CD8-positive, alpha-beta memory T cell (primary cell): ENCODE measurements at places on chromosomes 3 and 15. TPM values are rescaled to one million over a fixed set of nuclear protein-coding genes. Genes with fewer than 3 reads are reported as not detected.

DNA sequence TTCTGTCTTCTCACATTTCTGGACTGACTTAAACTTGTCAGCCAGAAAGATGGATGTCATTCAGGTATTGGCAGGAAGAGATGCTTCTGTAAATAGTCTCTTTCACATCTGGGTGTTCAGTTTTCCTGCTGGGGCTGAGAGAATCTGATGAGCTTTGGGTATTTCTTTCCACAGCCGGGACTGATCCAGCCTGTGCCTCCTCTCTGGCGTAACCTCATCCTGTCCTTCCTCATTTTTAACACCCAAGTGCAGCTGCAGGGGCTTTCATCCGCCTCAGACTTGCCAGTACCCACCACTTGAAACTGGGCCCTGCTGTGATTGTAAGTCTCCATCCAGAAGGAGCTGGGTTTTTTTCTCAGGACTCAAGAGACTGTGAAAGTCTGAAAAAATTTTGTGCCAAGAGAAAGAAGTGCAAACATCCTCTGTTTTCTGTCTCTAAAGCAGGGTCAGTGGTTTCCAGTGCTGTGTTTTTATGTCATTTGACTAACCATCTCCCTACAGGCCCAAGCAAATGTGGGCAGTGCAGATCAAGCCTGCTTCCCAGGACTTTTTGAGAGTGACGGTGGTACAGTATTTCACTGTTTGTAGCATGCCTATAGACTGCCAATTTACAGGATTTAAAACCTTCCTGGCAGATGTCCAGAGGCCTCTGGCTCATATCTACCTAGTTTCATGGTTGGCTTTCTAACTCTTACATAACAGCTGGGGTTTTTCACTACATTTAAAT, 342.7 kb downstream of the PTPRG start:
- no peaks in the 10 kb centered on the region for H3K4me1 ChIP-seq
- H3K27me3 ChIP-seq = no peaks in the 10 kb centered on the region
- H3K27ac ChIP-seq = no peak overlapping the region

DNA sequence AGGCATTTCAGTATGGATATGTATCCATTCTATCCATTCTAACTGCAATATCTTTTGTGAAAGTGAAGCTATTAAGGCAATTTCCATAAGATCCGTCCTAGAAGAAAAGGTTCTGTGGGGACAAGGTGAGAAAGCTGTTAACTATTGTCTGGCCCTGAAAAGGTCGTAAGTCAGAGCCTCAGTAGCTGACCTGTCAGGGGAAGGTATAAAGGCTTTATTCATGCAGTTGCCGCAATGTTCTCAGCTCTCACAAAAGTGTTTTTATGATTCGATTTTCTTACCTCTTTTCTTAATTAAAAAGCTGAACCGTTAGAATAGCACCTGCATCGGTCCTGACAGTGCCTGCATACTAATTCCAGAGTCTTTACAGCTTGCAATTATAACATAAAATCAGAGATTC, 24.7 kb downstream of the ZIC4 start:
- H3K27me3 ChIP-seq = peaks cover 6% of the 10 kb centered on the region
- no peak for DNase-seq
- no peak overlapping the region for H3K4me3 ChIP-seq
- H3K36me3 ChIP-seq = no peaks in the 10 kb centered on the region
- no peak overlapping the region for H3K27ac ChIP-seq

DNA sequence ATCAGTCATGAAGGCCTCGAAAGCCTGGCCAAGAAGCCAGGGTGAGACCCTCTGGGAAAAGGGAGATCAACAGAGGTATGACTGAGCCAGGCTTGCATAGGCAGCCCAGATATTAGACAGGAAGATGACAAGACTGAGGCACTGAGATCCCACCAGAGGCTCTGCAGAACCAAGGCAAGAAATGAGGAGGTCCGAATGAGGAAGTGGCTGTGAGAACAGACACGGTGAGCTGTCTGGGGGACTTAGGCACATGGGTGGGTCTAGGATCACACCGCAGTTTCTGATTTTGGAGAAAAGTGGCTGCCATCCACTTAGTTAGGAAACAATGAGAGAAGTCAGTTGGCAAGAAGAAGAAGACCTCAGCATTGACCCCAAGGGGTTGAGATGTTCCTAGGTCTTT, 31.5 kb upstream of the PRSS50 start:
- no peak overlapping the region for H3K27ac ChIP-seq
- no peaks in the 10 kb centered on the region for H3K4me1 ChIP-seq
- no peak overlapping the region for H3K4me3 ChIP-seq
- DNase-seq = no peak
- no peaks in the 10 kb centered on the region for H3K27me3 ChIP-seq
- H3K36me3 ChIP-seq = no peaks in the 10 kb centered on the region

DNA sequence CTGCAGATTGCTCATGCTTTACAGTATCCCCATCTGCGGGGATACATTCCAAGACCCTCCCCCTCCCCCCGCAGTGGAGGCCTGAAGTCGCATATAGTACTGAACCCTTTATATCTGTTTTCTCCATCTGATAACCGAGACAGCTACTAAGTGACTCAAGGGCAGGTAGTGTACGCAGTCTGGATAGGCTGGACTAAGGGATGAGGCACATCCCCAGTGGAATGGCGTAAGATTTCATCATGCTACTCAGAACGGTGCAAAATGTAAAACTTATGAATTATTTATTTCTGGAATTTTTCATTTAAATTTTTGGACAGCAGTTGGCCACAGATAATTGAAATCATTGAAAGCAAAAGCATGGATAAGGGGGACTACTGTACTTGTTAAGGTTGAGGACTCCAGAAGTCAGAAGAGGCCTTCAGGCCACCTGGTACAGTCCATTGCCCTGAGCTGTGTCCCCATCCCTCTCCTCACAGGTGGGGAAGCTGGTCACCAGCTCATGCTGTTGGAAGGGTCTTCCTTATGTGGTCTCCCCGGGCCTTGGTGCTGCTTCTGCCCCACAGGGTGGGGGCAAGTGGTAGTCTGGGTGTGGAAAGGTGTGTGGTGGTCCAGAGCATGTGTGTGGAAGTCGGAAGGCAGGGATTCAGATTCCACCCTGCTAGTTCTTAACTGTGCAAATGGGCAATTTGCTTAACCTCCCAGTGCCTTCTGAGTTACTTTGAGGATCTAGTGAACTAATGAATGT, 72.0 kb downstream of the HCN4 start:
- H3K36me3 ChIP-seq = no peaks in the 10 kb centered on the region
- no peaks in the 10 kb centered on the region for H3K27me3 ChIP-seq
- no peak overlapping the region for H3K4me3 ChIP-seq
- no peak overlapping the region for H3K27ac ChIP-seq
- H3K4me1 ChIP-seq = no peaks in the 10 kb centered on the region

GRCh38 chr15:35060591-35060990, 24.5 kb downstream of the NANOGP8 start:
- H3K27me3 ChIP-seq = no peaks in the 10 kb centered on the region
- DNase-seq = no peak
- H3K4me3 ChIP-seq = no peak overlapping the region

DNA sequence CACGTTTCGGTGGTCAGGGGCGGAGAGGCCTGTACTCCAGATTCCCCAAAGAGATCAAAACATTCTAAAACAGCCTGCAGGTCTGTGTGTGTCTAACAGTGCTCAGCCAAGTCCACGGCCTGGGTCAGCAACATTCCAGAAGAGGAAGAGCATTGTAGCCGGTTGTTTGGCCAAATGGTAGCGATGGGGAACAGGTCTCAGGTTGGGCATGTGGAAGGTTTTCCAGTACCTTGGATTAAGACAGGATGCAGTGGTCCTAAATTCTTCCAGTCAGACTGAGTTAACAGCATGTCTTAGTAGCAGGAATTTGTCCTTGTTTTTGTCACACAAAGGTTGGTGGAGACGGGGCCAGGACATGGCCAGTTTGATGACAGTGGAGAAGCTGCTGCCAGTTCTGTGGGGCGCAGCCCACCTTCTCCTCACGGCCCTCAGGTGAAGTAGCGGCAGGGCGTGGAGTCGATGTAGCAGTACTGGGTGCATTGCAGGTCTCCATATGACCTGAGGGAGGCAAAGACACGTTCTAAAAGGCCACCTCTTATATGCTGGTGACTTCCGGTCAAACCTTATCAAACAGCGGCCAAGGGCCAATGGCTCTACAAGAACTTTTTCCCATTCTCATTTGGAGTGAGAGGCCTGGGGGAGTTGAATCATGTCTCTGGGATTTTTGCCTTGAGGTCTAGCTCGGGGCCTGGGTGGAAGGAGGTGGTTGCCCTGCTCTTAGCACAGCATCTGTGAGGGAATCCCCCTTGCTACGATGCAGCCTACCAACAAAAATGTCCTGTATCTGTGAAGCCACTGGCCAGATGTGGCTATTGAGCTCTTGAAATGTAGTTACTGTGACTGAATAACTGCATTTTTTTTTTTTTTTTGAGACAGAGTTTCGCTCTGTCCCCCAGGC, 24.1 kb downstream of the EAF1 start:
- H3K4me1 ChIP-seq = no peaks in the 10 kb centered on the region
- DNase-seq = no peak
- H3K27me3 ChIP-seq = no peaks in the 10 kb centered on the region
- no peaks in the 10 kb centered on the region for H3K36me3 ChIP-seq

DNA sequence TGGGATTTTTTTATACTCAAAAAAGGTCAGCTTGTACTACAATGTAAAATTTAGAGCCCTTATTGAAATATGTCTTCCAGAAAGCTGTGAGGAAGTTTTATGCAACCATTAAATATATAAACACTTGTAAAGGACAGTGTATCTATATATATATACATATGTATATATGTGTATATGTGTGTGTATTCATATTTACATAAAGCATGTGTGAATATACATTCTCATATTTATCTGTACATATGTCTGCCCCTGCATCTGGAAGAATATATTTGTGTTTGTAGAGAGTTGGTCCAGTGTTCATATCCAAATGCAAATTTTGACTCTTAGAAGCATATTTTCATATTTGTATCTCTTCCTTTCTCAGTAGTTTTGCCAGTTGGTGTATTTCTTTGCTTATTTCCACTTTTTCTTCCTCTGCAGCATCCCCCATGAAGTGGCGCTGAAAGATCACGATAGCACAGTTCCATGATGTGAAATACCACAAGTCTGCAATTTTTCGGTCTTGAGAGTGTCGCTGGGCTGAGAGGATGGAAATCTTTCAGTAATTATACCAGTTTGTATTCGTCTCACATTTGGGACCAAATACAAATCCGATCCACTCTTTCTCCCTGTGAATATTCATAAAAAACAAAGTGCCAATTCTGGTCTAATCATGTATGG, 311.7 kb upstream of the DPH6 start:
- H3K36me3 ChIP-seq = no peaks in the 10 kb centered on the region
- H3K4me3 ChIP-seq = no peak overlapping the region
- no peaks in the 10 kb centered on the region for H3K4me1 ChIP-seq
- DNase-seq = no peak

DNA sequence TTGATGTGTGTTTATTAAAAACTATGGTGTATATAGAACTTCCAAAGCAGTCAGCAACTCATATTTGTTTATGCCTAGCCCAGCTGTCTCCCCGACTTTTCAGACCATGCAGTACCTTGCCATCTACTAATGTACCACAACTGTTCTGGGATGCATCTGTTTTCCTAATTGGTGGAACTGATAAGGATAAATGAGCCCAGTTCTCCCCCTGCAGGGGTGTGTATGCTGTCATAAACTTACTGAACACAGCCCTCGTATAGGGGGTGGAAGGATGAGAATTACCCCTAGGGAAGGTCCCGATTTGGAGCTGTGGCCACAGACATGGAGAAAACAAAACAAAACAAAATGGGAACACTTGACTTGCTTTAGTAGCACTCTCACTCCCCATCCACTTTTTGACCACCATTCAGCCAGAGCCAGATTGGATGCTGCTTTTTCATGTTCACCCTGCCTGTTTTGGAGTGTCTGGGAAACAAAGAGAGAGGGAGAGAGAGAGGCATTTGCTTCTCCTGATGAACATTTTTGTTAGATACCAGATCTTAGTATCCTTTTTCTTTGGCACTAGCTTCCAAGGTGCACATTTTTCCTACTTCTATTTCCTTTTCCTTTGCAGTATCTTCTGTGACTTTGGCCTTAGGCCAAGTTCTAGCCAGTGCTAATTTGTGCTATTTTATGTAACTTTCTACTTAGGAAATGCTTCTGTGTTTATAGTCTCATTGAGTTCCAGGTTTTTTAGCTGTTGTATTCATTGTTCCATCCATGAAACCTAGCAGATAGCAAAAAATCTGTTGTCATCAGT, 29.1 kb downstream of the CADM2 start:
- no peaks in the 10 kb centered on the region for H3K4me1 ChIP-seq
- H3K27me3 ChIP-seq = no peaks in the 10 kb centered on the region

DNA sequence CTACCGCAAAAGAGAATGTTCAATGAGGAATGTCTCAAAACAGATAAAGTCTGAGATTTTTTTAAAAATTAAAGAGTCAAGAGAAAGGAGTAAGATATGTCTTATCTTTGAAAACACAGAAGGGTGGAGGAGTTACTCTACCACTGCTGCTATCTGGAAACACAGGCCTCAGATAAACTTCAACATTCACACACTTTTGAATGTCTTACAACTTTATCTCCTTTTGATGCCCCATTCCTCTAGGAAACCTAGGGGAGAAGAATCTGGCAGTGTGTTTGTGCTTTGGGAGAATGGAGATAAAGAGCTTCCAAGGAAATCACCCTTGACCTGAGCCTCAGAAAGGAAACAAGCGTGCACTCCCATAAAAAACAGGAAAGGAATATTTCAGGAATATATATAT, 468.2 kb downstream of the PLOD2 start:
- no peak for DNase-seq
- no peaks in the 10 kb centered on the region for H3K27me3 ChIP-seq
- no peaks in the 10 kb centered on the region for H3K36me3 ChIP-seq

GRCh38 chr3:51396401-51396800, 5.3 kb downstream of the RBM15B start:
- H3K4me1 ChIP-seq = peaks cover 44% of the 10 kb centered on the region
- no peaks in the 10 kb centered on the region for H3K27me3 ChIP-seq
- H3K4me3 ChIP-seq = no peak overlapping the region

DNA sequence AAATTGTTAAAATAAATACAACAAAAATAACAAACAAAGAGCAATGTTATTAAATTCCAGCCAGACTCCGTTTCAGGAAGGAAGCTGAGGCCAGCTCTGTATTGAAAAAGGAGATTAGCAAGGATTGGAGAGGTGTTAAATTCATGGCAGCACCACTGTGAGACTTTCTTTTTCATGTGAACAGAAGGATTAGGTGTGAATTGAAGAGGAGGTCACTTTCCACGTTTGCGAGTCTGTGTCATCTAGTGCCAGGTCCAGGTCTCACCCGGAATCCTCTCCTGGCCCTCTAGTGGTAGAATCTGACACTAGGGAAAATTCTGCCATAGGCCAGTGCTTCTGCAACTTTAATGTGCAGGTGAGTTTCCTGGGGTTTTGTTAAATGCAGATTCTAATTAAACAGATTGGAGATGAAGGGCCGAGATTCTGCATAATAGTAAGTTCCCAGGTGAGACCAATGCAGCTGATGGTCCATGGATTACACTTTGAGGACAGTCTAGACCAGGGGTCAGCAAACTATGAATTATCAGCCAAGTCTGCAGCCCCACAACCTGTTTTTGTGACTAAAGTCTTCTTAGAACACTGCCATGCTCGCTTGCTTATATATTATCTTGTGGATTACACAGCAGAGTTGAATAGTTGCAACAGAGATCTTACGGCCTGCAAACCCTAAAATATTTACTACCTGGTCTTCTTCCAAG, 9.2 kb upstream of the SLC6A1 start:
- no peak overlapping the region for H3K27ac ChIP-seq
- H3K4me3 ChIP-seq = no peak overlapping the region
- H3K4me1 ChIP-seq = no peaks in the 10 kb centered on the region
- no peaks in the 10 kb centered on the region for H3K36me3 ChIP-seq
- no peak for DNase-seq

The UBE2E1 gene
- 50.1 TPM for total RNA-seq

The PARP14 gene
- 41.3 TPM for total RNA-seq

The LIPH gene
- not detected for total RNA-seq

The MAPK6 gene
- 103 TPM for total RNA-seq

The CFAP20DC gene
- total RNA-seq = 1.8 TPM

The CACNA1D gene
- total RNA-seq = 0.26 TPM

The GABRB3 gene
- not detected for total RNA-seq

The SCN5A gene
- 0.33 TPM for total RNA-seq

The PAK6 gene
- 1.9 TPM for total RNA-seq
